ENCODE measurements at places on chromosomes 7 and 10.

GRCh38 chr7:108515630-108516029 lies 10.3 kb downstream of the PNPLA8 start:
- DNase-seq = no peak

- DNase-seq = no peak
Observed at GRCh38 chr7:79548727-79549126, 95.3 kb upstream of the MAGI2 start.

GRCh38 chr7:145293754-145294153 lies 457.9 kb upstream of the TPK1 start:
- no peak for DNase-seq

DNA sequence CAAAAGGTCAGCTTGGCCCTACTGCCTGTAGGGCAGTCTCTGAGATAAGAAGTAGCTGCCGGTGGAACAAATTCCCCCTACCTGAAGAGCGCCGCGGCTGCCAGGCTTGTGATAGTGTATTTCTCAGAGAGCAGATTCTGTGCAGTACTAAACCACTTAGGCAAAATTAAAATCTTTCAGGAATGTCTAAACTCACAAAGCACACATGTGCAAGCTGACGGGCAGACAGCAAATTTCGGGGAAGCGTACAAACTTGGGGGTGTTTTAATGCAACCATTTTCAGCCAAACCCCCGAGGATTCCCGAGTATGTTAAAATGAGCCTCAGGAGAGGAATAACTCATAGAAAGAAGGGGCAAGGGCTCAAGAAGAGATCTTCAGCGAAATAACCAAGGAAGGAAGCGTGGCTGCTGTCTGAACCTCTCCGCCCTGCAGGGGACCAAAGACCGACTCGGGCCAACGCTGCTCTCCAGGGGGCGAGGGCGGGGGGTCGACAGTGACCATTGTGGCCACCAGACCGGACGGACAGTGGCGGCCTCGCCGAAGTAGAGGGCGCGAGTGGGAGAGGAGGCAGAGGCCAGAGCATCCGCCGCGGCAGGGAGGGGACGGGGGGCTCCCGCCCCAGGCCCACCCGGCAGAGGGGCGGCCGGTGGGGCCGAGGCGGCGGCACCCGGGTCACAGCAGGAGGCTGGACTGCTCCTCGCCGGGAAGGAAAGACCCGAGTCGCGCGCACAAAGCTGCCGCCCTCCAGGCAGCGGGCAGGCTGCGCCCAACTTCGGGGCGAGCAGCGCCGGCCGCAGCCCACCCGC lies 819 bp downstream of the HYCC1 start:
- DNase-seq = peak; percentile 17

DNA sequence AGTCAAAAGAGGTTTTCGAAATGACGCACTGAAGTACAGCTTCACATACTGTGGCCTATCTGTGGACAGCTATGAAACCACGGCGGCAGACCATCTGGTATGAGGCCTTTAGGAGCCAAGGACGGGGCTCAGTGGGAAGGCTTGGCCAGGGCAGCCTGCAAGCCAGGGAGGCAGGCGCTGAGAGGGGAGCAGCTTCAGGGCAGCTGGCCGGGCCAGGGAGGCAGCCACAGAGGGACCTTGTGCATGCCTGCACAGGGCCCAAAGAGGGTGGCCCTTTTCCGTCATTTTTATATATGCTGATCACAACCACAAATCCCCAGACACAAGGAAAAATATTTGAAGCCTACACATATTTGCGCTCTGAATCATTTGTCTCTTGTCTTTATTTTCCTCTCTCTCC lies 13.5 kb downstream of the CALD1 start:
- DNase-seq = no peak

- peak; percentile 87 for DNase-seq
Observed at GRCh38 chr10:80472234-80473095, 18.4 kb downstream of the TSPAN14 start.

DNA sequence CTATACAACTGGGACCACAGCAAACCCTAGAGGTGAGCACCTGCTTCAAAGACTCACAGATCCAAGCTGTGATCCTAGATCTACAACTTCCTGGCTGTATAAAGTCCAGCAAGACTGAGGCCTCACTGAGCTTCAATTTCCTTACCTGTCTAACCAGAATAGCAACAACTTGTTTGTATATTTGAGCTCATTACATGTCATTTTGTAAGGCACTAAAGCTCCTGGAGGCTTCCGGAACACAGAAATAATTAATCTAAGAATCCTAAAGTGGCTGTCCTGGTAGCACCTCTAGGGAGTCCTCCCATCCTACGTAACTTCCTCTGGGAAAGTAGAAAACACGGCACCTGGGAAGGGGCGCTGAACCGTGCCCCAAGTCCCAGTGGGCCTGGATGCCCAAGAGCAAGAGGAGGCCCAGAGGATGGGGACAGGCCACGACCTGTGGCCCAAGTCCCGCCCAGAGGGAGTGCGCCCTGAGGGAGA lies 39.4 kb downstream of the HK1 start:
- DNase-seq = no peak

DNA sequence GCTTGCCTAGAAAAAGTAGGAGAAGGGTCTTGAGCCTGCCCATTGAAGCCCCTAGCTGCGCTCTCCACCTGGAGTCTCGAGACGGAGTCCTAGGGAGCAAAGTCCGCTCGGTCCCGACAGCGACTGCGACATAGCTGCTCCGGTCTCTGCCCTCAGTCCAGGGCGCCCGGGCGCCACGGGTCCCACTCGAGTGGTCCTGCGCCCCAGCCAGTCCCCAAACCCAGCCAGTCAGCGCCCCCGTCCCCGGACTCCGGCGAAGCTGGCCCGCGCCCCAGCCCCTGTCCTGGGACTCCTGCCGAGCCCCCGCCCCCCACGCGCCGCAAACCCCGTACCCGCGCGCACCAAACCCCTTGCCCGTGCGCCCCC lies 490 bp downstream of the TNS3 start:
- DNase-seq = no peak

- DNase-seq = no peak
Observed at GRCh38 chr7:45178241-45179225, 20.9 kb downstream of the RAMP3 start.

DNA sequence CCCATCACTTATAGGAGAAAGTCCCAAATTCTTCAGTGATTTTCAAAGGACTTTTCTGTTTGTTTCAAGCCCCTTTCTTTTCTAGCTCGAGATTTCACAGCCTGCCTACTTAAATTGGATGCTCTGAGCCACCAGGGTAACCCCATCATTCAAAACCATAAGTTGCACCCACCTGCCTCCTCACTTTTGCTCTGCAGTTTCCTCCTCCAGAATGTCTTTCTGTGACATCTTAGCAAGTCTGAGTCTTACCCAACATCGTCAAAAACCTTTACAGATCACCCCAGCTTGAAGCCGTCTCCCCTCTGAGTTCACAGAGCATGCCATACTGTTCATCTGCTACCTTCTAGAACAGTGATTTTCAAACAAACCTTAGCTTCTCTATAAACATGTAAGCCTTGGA lies 64.3 kb upstream of the CACNB2 start:
- DNase-seq = no peak

- no peak for DNase-seq
Observed at GRCh38 chr10:108375691-108376090, 1211.2 kb upstream of the SORCS1 start.

DNA sequence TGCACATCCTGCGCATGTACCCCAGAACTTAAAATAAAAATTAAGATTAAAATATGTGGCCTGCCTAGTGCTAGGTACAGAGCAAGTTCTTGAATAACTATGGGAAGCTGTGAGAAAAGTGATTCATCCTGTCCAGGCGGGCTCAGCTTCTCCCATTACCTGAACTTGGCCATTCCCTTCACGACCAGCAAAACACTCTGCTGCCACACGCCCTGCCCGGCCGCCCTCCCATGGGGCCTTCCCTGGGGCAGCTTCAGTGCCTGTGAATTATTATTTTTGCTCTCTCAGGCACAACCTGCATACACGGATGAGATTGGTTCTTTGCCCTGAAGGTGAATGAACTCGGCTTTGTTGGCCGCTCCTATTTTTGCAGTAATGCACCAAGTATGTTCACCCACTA lies 209.2 kb upstream of the SHH start:
- no peak for DNase-seq

GRCh38 chr10:112615269-112615668 lies 168.3 kb downstream of the VTI1A start:
- no peak for DNase-seq

- no peak for DNase-seq
Observed at GRCh38 chr10:47087667-47088066, 176.4 kb downstream of the PTPN20 start.

- no peak for DNase-seq
Observed at GRCh38 chr7:51238981-51239495, 77.6 kb downstream of the COBL start.

- no peak for DNase-seq
Observed at GRCh38 chr10:44981172-44982113, 2.8 kb upstream of the DEPP1 start.

- DNase-seq = no peak
Observed at GRCh38 chr10:32851301-32851700, 106.7 kb downstream of the ITGB1 start.

DNA sequence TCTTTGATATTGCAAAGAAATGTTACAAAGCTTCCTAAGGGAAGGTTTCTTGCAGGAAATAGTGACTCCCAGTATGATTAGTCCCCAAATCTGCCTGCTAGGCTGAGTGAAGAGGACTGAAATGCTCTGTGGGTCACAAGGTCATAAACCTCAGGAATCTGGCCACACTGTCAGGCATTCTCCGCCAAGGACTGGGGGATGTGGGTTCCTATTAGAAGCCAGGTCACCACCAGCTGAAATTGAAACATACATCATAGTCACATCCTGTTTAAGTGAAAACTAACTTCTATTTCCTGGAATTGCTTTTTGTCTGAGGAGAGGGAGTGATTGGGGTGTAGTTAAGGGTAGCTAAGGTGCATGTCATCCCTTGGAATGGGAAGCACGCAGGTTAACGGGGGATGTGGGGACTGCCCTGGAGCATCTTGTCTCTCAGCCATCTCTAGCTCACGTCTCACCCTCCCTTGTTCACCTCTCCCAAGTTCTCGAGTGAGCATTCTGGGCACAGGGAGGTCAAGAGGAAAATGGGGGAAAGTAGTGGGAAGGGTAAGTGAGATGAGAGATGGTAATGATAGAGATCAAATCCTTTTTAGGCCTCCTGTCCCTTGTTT lies 12.0 kb upstream of the GSAP start:
- DNase-seq = peak; percentile 28

DNA sequence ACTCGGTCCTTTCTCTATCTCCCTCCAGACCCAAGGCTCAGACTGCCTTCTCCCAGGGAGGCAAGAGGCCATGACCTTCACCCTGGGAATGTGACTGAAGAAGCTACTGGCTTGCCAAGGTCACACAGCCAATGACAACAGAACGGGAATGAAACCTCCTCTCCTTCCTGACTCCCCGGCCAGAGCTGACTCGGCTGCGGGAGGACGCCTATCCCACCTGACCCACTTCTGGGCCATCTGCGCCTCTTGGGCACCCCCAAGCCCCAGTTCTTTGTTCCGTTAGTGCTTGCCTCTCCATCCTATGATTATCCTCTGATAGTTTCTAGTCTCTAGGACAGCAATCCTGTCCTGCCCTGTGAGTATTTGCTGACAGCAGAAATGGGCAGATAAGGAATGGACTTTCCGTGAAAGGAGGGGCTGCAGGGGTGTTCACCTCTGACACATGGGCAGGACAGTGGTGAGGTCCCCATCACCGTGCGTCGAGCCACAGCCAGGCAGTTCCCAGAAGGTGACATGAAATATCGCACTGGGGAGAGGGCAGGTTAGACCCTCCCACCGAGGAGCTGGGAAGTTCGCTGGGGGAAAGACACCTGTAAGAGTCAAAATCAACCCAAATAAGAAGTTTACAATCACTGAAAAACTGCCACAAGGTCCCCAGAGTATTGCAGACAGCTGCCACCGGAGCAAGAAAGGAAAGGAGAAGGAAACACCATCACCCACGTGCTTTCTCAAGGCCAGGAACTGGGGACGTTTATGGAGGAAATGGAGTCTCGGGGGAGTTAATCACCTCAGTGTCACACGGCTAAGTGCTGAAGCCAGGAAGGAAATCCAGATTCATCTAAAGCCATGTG lies 63.0 kb downstream of the INSIG1 start:
- no peak for DNase-seq

GRCh38 chr7:45292481-45292880 lies 134.9 kb downstream of the RAMP3 start:
- DNase-seq = no peak

GRCh38 chr10:101770331-101771215 lies 5.3 kb downstream of the FGF8 start:
- no peak for DNase-seq

GRCh38 chr7:141729020-141729419 lies 9.1 kb upstream of the SSBP1 start:
- no peak for DNase-seq

DNA sequence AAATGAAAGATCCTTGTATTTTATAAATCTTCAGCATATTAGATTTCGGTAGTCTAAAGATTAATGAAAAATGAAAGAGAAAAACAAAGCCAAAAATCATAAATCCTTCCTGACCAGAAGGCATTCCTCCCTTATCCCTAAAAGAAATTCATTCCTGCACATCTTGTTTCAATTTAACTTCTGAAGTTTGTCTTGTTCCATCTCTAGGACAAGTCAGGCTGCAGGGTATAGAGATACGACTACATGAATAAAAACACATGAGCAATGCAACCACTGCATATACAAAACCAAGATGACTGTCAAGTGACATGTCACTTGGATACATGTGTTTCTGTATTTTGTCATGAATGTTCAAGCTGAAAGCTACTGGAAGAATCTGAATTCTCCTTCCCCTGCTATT lies 214.9 kb downstream of the JAZF1 start:
- DNase-seq = no peak

DNA sequence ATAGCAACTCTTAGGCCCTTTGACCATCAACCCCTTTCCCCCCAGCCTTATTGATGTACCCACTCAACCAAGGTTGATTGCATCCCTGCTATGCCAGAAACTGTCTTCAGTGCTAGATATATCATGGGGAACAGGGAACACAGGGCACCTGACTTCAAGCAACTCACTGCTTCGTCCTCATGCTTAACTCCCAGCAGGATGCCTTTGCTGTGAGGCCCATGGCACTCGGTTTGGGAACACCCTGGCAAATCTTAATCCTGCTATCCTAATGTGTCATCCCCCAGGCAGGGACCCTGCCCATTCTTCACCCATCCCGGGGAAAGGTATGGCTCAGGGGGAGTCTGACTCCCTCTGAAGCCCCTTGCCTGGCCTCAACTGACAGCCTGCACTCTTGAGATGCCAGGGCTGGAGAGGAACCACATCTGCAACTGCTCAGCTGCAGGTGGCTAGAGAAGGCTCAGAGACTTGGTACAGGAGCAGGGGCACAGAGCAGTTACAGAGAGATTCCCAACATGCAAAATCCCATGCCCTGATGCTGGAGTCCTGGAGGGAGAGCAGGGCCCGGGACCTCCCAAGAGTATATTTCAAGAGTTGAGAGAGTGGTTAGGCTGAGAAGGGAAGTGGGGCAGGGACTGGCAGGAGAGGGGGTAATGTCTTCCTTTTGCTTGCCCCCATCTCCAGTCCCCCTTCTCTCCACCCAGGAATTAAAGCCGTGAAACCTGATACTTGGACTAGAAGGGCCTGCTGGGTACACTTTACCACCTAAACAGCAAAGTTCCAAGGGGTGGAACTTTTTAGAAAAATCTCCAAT lies 2.4 kb upstream of the UNC5B start:
- no peak for DNase-seq
